ENCODE measurements at places on chromosomes 4 and X.

DNA sequence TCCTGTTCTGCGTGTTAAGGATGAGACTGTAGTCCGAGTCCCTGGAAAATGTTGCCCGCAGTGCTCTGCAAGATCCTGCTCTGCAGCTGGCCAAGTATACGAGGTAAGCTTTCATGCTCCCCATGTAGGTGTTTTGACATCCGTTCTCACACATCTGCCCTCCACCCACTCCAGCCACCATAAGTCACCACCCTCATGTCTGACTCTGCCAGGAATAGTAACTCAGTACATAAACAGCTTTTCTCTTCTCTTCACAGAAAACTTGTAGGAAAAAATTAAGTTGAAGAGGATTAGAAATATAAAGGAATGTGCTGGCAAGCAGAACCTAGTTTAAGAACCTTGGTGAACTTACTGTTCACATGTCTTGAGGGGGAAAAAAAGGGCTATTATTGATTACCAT lies 207.9 kb downstream of the FRAS1 start:
- DNase-seq = no peak

GRCh38 chr4:38752372-38752940 lies 30.3 kb downstream of the TLR10 start:
- no peak for DNase-seq

GRCh38 chr4:173910891-173911290 lies 372.6 kb downstream of the FBXO8 start:
- DNase-seq = no peak

GRCh38 chrX:53000447-53001135 lies 42.3 kb upstream of the FAM156A start:
- no peak for DNase-seq

DNA sequence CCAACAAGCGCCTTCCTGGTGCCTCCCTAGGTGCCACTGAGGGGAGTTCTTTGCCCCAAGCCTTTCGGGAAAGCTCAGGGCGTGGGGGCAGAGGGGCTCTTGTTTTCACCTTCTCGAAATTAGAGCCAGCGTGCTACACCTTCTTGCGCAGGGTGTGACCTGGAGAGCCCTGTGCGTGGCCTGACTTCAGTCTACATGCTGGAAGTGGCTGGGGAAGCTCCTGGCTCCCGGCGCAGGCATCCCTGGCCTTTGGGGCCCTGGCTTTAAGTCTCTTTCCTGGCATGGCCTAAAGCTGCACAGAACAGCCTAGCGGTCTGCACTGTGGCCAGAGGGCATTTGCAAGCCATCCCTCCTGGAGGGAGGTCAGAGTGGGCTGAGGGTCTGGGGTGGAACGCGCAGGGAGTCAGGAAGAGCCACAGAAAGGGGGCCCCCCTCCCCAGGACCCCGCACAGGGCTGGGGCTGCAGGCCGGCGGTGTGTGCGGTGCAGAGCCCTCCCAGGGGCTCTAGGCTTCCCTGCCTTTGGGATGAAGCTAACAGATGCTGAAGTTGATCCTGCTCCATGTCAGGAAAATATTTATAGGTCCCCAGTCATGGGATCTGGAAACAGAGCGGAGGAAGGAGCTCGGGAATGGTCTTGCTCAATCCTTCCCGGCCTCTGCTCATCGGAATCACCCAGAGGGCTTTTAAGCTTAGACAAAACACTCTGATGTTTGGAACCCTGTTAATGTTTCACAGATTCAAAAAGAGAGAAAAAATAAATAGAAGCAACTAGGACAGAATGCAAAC lies 781 bp upstream of the SPON2 start:
- DNase-seq = no peak

- DNase-seq = no peak
Observed at GRCh38 chrX:98380556-98380955, 1496.8 kb downstream of the RPA4 start.

DNA sequence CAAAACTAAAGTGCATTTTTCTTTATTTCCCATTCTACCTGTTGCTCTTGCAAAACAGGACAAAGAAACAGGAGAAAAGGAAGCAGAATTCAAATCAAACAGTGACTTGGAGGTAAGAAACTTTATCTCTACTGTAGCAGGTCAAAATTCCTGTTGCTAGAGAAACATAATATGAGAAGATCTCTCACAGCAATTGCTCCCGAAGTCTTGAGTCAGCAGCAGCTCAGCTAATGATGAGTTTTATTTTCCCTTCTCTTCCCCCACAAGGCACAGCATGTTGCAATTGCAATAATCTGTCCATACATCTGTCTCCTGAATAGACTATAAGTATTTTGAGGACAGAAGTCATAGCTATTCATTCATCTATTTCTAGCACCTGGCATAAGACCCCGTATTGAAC lies 112.7 kb downstream of the CLNK start:
- DNase-seq = peak; percentile 9

- DNase-seq = no peak
Observed at GRCh38 chr4:70997036-70997435, 3.6 kb downstream of the DCK start.

- DNase-seq = no peak
Observed at GRCh38 chrX:25084446-25084845, 68.7 kb upstream of the ARX start.

DNA sequence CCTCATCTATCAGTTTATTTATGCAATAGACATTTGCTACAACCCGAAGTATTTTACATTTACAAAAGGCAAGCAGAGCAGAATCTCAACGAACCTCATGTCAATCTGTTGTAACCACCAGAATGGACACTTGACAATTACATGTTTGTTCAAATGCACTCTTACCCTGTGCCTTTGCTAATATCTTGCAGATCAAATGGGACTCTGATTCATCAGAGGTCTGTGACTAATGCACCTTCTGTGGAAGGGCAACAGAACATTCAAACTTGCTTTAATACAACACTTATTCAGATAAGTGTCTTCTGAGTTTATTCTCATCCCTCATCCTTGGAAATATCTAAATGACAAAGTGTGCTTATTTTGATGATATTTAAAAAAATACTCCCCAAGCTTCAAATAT lies 644.7 kb upstream of the PCDH10 start:
- DNase-seq = no peak

- DNase-seq = no peak
Observed at GRCh38 chr4:189498457-189498856, 442.2 kb upstream of the FRG1 start.

GRCh38 chr4:103060453-103061148 lies 16.0 kb downstream of the SLC9B2 start:
- no peak for DNase-seq

DNA sequence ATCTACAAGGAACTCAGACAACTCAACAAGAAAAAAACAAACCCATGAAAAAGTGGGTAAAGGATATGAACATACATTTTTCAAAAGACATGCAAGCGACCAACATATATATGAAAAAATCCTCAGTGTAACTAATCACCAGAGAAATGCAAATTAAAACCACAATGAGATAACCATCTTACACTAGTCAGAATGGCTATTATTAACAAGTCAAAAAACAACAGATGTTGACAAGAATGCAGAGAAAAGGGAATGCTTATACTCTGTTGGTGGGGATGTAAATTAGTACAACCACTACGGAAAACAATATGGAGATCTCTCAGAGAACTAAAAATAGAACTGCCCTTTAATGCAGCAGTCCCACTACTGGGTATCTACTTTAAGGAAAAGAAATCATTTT lies 12.1 kb downstream of the NIPAL1 start:
- no peak for DNase-seq

DNA sequence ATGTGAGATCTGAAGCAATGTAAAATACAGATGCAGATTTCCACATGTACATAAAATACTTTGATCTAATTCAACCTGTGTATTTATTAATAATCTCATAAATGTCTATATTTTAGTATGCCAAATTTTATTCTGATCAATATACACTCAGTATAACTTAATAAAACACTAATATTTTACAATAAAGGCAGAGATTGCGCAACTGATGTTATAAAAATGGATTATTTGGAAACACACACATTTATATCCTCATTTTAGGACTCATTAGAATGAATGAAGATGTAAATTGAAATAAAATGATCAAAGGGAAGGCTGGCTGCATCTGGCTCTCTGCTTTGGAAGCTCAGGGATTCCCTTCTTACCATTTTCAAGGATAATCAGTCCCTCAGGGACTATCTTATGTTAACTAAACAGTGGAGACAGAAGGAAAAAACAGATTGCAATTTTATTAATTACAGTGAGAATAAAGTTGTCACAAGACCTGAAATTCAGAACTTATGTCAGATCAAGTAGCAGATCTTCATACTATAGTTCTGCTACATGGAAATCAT lies 900.9 kb upstream of the EPHA5 start:
- no peak for DNase-seq

DNA sequence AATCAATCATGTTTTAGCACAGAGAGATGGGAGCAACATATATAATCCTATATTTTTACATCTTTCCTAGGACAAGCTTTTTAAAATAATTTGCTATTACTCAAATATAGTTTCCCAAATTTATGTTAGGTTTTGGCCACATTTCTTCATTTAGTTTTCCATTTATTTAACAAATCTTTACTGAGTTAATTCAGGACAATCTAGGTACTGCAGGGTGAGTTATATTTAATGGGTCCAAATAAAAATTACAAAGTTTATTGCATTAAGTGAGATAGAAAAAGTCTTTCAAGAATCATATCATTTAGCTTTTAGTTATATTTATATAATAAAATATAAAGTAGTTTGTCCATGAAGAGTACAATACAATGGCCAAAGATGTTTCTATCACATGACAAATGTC lies 269.2 kb downstream of the EPHA5 start:
- DNase-seq = no peak

DNA sequence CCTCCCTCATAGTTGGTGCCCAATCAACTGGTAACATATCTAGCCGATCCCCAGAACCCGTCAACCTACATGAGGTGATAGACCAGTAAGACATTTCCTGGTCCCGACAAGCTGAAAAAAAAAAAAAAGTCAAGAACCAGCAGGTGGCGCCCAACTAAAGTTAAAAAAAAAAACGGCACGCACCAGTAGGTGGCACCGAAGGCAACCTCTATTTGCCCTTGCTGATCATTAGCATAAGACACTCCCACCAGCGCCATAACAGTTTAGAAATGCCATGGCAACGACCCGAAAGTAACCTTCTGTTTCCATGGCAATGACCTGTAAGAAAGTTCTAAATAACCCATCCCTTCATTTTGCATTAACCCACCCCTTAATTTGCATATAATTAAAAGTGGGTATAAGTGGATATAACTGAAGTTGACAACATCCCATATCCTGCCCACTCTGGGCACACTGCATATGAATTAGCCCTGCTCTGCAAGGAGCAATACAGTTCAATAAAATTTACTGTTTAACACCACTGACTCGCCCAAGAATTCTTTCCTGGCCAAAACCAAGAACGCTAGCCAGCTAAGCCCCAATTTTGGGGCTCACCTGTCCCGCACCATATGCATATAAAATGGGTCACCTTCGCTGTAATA lies 83.9 kb upstream of the SPANXB1 start:
- DNase-seq = peak; percentile 82
